ENCODE measurements at places on chromosomes 5 and 9.
A peak's percentile ranks its signal among the peaks of the same experiment; 100 is the strongest.

- no peak for DNase-seq
Observed at GRCh38 chr5:55177078-55177477, 4.1 kb upstream of the CDC20B start.

DNA sequence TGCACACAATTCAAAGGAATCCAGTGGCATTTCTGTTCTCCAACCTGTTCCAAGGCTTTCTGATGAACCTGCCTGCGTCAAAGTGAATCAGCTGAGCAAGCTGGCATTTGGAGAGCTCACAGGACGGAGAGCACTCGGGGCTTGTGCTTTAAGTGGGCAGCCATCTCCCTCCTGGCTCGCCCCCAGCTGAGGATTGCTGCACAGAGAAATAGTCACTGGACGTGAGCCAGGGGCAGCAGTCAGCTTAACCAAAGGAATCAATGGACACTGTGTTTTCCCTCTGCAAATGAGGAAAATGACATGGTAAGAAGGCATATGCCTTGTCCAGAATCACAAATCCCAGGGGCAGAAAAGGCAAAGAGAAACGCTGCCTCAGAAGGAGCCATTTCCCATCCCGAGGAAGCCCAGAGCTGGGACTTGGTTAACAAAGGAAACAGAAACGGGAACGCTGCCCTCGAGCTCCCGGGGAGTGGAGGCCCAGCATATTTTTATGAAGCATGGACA lies 299.4 kb downstream of the ZSWIM6 start:
- no peak for DNase-seq

- no peak for DNase-seq
Observed at GRCh38 chr5:3995954-3996619, 400.5 kb downstream of the IRX1 start.

DNA sequence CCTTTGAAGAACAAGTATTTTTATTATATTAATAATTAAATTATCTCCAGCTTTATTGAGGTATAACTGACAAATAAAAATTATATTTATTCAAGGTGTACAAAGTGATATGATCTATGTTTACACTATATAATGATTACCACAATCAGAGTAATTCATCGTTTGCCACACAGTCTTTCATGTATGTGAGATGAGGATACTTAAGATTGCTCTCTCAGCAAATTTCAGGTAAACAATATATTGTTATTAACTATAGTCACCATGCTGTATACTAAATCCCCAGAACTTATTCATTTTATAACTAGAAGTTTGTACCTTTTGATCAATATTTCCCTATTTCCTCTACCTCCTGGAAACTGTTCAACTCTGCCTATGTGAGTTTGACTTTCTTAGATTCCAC lies 16.7 kb upstream of the CCNO start:
- no peak for DNase-seq

DNA sequence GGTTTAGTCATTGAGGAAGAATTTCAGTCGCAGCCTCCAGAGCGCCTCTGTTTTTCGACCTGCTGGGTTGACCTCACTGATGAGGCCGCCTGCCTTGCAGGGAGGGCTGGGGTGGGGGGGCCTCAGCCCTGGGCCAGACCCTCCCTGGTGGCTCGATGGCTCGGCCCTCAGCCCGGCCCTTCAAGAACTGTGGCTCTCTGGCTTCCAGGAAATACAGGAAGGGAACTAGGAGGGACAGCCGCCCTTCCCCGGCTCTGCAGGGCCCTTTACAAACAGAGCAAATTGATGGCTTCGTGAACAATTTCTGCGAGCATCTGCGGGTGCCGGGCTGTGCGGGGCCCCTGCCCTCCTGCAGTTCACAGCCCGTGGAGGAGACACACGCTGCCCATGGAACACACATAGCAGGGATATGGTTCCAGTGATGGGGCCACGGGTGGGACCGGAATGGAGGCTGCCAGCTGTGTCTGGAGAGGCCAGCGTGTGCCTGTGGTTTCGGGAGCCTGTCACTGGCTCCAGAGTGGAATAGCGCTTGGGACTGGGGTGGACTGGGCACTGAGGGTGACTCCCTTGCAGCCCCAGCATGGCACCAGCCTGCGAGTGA lies 39.6 kb downstream of the COL5A1 start:
- no peak for DNase-seq

GRCh38 chr5:148827723-148828122 lies 1.3 kb downstream of the ADRB2 start:
- DNase-seq: no peak

GRCh38 chr5:169168280-169168679 lies 132.7 kb downstream of the SLIT3 start:
- DNase-seq: no peak

- no peak for DNase-seq
Observed at GRCh38 chr5:135743705-135744411, 90.6 kb upstream of the SLC25A48 start.

GRCh38 chr9:129313331-129313955 lies 135.4 kb upstream of the IER5L start:
- no peak for DNase-seq

DNA sequence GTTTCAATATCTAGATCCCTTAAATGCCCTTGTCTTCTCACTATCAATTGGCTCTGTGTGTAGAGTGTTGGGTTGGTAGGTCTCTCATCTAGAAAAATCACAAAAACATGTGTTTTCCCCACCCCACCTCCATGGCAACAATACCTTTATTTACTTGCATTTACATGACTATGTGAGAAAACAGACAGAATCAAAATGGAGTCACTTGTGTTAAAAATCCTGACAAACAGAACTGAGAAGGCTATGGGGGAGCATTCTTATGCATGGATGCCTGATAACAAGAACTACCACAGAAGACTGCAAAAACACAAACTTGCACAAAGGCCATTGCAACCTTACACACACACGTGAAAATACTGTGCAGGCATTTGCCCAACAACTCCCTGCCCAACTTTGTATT lies 1352.9 kb upstream of the CDH9 start:
- no peak for DNase-seq

GRCh38 chr5:167896814-167897213 lies 394.6 kb upstream of the WWC1 start:
- DNase-seq: no peak

DNA sequence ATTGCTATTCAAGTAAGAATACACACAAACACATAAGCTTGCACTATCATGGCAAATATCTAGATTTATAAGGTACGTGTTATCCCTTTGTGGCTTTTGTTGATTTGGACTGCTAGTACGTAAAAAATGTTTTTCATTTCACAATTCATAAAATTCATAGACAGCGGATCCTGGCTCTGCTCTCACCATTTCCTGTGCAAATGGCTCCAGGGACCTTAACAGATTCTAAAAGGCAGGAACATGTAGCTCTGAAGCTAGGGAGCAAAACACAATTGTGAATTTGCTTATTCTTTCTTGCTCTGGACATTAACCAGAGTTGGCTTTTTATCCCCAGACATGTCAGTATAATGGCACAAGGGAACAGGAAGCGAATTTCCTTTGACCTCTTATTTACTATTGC lies 1019.9 kb upstream of the WWC1 start:
- DNase-seq: no peak

GRCh38 chr9:99485459-99485858 lies 263.4 kb downstream of the SEC61B start:
- DNase-seq: no peak

DNA sequence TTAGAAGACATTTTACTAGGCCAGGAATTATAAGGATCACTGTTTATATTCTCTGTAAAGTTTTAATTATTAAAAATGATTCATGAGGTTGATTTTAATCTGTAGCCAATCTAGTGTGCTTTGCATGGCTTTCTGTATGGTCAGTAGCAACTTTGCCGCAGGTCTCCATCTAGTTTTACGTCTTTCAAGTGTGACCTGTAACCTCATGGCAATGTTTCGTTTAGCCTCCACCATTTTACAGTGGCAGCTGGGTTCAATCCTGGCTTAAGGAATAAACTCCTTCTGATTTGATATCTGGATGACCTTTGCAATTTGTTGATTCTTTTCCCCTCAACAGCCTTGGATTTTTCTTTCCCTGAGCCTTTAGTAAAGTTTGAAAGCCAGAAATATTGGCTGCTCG lies 434.5 kb upstream of the CDH9 start:
- no peak for DNase-seq

DNA sequence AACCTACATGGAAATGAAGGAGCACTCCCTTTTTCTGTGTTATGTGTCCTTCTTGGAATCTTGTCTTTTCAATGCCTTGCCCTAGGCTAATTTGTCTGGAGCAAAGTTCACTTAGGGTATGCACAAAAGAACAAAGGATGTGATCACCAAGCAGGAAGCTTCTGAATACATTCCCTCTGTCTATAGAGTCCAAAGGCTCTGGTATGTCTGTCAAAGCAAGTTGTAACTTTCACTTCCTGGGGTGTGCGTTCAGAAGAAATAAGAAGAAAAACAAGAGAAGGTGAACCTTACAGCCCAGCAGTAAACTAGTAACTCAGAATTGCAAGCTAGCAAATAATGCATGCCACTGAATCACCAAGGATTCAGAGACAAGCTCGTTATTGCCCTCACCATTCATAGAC lies 31.7 kb upstream of the CDH6 start:
- DNase-seq: no peak

GRCh38 chr9:75938946-75939345 lies 48.5 kb downstream of the PCSK5 start:
- no peak for DNase-seq

DNA sequence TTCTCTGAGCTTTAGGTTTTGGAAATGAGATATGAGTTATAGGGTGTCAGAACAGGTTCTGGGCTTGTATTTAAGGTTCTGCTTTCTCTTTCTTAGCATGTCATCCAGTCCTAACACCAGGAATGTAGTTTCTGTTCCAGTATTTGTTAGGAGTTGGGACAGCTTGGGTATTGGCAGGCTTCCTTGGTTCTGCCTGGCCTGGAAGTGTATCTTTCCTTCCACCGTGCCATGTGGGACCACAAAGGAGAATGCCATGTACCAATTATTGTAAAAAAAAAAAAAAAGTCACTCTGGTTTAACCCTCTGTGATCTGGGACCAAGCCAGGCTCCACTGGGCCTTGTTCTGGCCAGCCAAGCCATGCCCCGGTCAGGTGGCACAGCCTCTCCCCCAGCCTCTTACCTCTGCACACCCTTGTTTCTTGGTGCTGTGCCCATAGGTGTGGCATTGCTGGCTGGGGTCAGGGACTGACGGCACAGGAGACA lies 47.8 kb downstream of the ARHGAP26 start:
- DNase-seq: no peak

DNA sequence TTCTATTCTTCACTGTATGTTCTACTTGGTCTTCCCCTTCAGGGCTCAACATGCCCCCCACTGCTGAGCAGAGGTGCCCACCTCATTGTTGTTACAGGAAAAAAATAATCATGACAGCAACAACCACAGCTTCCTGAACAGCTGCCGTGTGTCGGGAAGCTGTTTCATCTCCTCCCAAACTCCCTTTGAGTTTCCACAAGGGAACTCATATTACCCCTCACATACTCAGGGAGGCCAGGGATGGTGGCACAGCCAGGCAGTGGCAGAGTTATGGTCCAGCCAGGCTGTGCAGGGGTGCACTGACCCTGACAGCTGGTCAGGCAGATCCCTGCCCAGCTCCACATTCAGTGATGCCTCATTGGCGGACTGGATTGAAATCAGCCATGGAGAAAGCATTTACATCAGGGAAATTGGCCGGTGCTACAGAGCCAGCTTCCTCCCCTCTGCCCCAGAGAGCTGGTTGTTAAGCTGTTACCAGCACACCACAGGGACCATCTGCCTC lies 37.3 kb downstream of the SARDH start:
- DNase-seq: no peak

DNA sequence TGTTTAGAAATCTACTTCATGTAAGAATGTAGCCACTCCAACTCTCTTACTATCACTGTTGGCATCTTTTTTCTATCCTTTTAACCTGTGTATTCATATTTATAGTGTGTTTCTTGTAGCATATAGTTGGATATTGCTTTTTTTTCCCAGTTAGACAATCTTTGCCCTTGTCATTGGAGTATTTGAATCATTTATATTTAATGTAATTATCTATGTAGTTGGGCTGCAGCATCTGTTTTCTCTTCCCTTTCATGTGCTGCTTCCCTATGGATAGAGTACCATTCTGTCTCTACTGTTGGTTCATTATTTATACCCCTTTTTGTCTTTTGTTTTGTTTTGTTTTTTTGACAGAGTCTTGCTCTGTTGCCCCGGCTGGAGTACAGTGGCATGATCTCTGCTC lies 45.2 kb upstream of the PPP2CA start:
- no peak for DNase-seq

GRCh38 chr9:130213911-130214761 lies 41.9 kb downstream of the NCS1 start:
- no peak for DNase-seq

DNA sequence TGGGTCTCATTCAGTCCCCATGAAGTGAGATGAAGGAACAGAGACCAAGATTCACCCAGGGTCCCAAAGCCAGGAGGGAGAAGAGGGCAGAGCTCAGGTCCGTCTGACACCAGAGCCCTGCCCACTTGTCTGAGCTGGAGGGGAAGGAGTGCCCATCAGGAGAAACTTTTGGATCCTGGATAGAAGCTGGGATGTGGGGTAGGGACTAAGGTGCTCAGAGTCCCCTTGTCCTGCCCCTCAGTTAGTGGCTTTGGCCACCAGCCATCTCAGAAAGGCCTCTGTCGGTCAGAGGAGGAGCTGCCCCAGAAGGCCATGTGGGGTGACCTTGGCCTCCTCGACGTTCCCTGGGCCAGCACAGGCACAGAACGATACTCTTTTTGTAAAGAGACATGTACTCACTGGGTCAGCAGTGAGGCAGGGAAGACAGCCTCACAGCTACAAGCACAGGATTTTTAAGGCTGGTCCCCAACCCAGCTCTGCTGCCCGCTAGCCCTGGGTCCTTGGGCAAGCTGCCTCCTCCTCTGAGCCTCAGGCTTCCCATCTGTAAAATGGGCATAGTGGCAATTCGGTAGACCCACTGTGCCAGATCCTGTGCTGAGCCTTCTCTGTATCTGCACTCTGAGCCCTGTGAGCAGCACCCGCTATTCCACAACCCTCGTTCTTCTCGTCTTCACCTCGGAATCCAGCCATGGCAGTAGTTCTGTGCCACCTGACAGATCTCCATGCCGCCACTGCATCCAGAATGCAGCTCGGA lies 49.4 kb downstream of the C9orf50 start:
- no peak for DNase-seq

DNA sequence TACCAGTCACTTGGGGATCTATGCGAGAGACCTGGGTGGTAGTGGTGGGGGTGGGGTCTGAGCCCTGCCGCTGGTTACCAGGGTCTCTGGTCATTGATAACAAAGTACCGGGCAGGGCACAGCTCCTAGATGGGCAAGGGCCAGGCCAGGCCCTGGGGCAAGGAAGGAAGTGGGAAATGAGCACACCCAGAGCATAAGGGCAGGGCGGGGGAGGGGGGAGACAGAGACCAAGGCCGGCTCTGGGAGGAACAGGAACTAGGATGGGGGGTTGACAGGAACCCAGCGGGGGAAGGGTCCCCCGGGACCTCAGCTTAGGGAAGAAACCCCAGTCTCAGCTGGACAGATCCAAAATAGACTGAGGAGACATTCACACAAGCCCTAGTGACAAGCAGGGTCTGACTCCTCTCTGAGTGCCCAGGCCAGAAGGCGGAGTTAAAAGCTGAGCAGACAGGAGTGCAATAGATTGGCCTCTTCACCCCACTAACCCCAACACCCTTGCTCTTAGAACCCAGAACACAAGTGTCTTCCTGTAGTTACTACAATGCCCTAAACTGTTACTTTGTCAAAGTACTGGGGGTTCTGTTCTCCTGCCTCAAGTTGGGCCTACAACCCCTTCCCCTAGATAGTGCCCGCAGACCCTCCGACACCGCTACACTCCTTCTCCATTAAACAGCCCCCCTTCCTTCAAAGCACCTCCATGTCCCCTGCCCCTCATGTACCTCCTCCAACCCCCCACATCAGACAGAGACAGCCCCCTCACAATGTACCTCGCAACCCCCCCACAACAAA lies 628 bp downstream of the ATOSB start:
- DNase-seq: peak; percentile 18

Data from NCI-H748 treated with DMSO at 0.1 percent for 48 hours (cell line).